ENCODE measurements at places on chromosomes 4 and X.

DNA sequence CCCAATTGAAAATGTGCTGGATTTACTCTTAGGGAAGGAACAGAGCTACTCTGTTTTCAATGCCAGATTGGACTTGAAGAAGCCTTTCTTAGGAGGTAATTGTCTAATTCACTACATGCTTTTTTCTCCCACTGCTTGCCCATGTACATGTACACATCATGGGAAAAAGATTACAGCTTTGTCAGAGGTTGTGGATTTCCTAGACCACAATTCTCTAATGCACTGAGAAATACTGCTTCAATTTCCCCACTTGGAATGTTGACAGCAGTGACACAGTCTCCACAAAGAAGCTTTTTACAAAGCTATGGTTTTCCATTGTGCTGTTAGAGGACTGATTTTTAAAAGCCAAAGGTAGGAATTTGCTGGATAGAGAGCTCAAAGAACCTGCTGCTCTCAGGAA lies 19.5 kb downstream of the ZAR1 start:
- peak; percentile 18 for DNase-seq

DNA sequence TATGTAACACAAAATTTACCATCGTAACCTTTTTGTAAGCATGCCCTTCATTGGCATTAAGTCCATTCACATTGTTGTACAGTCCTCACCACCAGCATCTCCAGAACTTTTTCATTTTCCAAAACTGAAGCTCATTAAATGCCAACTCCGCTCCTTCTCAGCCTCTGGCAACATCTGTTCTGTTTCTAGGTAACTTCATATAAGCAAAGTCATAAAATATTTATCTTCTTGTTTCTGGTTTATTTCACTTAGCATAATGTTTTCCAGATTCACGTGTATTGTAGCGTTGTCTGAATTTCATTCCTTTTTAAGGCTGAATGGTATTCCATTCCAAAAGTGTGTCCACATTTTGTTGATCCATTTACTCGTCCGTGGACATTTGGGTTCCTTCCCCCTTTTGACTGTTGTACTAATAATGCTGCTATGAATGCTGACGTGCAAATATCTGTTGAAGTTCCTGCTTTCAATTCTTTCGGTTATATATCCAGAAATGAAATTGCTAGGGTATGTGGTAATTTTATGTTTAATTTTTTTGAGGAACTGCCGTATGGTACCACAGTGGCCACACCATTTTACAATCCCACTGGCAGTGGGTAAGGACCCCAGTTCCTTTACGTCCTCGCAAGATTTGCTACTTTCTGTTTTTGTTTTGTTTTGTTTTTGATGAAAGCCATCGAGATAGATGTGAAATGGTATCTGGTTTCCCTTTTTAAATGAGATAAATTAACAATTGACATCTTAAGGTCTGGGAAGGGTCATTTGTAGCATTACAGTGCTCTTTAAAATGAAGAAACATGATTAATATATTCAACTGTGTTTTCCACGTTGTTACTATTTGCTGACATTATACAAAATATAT lies 63.4 kb downstream of the PTTG2 start:
- no peak for DNase-seq

- no peak for DNase-seq
Observed at GRCh38 chrX:30597216-30598012, 19.8 kb upstream of the TASL start.

DNA sequence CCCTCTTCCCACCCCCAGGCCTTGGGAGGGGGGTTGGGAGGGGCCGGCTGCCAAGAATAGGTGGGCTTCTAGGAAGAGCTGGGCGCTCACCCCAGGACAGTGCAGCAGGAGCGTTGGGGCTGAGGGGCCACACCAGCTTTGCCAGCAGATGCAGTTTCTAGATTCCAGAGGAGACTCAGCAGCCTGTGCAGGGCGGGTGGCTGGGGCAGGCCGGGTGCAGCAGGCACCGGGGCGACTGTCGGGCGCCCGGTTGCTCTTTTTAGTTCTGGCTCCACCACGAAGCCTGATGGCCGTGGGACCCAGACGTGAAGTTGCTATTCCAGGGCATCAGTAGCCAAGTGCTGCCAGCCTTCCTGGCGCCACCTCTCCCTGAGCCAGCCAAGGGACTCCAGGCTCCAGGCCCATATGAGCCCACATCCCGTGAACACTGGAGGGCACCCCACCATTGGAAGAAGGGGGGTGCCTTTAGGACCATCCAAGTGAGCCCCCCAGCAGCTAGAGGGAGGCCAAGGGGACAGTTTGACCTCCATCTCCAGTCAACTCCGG lies 5.8 kb downstream of the SSR4 start:
- no peak for DNase-seq

- DNase-seq: no peak
Observed at GRCh38 chr4:48575964-48576363, 85.9 kb downstream of the ZAR1 start.

GRCh38 chr4:153242839-153243324 lies 38.6 kb downstream of the TRIM2 start:
- no peak for DNase-seq

DNA sequence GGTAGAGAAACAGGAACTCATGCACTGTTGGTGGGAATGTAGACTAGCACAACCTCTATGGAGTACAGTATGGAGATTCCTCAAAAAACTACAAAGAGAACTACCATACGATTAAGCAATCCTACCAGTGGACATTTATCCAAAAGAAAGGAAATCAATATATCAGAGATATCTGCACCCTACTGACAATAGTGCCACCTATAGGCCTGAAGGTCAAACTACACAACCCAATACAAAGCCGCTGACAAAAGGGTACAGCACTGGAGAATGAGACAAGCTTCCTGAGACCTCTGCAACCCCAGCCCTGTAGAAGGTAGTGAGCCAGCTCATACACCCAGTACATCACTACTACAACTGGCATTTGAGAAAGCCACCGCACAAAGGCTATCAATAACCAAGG lies 67.1 kb downstream of the CBR4 start:
- DNase-seq: no peak

DNA sequence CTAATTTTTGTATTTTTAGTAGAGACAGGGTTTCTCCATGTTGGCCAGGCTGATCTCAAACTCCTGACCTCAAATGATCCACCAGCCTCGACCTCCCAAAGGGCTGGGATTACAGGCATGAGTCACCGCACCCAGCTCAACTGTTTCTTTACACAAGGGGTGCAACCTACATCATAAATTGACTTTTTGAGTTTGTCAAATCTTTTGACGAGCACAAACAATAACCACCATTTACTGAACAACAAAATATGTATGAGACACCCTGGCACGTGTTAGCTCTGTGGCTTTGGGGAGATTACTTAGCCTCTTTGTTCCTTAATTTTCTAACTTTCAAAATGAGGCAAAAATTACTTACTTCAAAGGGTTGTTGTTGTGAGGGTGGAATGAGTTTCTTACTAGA lies 23.5 kb upstream of the SLC34A2 start:
- no peak for DNase-seq

GRCh38 chr4:107380190-107380589 lies 339.8 kb downstream of the PAPSS1 start:
- no peak for DNase-seq

DNA sequence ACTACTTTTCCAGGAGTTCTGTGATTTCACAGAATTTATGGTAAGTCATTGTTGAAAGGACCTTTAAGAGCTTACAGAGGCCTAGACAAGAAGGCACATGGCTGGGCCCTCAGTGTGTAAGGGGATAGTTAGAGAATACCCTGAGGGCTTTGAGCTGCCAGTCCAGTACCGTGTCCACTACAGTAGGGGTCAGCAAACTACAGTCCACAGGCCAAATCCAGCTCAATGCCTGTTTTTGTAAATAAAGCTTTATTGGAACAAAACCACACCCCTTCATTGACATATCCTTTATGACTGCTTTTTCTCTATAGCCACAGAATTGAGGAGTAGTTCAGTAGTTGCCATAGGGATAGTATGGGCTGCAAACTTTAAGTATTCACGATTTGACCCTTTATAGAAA lies 176.2 kb downstream of the MID1 start:
- no peak for DNase-seq

- DNase-seq: no peak
Observed at GRCh38 chr4:87005690-87006425, 71.0 kb downstream of the AFF1 start.

DNA sequence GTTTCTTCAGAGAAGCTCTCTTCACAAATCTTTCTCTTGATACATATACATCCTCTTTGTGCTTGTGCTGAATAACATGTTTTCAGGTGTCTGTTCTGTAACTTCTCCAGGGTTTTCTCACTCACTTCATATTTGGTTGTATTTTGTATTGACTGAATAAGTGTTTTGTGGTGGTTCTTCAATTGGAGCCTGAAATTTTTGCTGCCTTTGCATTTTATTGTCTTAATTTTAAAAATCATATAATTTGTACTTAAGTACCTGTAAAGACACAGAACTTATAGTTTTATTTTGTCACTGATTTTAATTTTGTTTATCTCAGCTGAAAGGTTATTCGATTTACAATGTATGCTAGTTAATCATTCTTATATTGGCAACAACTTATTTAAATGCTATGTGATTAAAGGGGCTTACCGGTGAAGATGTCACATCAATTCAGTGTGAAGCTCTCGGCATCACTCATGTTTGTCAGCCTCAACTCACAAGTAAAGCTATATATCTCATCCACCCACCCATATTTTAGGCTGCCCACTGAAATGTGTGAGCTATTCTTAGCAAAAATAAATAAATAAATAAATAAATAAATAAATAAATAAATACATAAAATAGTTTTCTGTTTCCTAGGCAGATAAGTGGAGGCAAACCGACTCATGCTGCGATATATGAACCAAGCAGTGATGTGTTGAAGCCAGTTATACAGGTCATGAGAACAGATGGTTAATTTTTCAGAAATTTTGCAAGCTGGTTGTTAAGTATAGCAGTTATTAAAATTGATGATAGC lies 76.4 kb upstream of the FSTL5 start:
- no peak for DNase-seq

DNA sequence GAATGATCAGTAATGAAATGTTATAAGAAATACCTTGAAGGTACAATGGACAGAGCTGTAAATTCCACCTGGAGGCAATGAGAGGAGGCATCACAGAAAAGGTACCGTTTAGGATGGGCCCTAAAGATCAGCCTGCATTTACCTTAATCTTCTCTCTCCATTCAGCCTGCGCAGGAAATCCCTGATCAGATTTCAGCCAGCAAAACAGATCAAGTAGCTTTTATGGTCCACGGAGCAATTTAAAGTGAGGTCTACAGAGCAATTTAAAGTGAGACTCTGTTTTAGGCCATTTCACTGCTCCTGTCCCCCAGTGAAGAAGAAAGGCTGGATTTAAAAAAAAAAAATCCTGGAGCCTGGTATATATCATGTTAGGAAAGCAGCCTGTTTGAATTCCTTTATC lies 195.1 kb upstream of the VCX start:
- no peak for DNase-seq

DNA sequence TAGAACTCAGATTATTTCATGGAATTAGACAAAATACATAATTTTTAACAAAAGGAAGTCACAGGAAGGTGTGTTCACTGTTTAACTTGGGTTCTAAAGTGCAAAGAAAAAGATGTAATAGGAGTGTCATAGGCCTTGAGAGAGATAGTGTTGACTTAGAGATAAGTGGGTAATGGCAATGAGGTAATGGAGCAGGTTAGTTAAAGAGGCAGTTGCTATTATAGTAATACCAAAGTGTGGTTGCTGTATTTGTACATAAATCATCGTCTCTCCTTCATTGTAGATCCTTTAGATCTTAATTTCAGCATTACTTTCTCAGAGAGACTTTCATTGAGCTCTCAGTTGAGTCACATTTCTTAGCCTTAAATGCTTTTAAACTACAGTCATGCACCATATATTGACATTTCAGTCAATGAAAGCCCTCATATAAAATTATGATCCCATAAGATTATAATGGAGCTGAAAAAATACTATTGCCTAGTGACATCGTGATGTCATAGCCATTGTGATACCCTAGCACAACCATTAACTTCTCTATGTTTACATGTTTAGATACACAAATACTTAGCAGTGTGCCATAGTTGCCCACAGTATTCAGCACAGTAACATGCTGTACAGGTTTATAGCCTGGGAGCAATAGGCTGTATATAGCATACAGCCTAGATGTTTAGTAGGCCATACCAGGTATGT lies 245.4 kb downstream of the ADGRL3 start:
- DNase-seq: no peak

- DNase-seq: no peak
Observed at GRCh38 chr4:164952551-164952950, 24.9 kb downstream of the TRIM61 start.

DNA sequence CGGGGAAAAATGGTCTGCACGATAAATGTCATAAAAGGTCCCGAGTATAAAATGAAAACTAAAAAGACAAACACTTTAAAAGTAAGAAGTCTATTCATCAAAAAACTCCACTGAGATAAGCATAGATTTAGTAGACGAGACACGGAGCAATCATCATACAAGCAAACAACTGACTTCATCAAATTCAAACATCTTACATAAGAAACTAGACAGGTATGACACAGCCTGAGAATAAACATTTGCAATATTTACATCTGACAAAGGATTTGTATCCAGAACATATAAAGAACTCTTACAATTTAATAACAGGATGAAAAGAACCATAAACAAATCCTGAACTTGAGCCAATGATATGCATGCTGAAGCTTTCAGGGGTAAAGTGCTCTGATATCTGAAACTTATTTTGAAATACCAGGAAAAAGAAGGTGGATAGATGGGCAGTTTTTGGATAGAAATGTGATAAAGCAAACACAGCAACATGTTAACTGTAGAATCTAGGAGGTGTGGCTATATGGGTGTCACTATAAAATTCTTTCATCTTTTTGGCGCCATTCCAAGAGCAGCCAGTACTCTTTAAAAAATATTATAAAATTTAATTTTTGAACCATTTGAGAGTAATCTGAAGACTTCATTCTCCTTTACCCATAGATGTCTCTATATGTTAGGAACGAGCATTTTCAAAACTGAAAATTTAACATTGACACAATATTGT lies 12.0 kb downstream of the MPP1 start:
- no peak for DNase-seq

GRCh38 chr4:11635342-11635741 lies 206.6 kb upstream of the HS3ST1 start:
- no peak for DNase-seq

DNA sequence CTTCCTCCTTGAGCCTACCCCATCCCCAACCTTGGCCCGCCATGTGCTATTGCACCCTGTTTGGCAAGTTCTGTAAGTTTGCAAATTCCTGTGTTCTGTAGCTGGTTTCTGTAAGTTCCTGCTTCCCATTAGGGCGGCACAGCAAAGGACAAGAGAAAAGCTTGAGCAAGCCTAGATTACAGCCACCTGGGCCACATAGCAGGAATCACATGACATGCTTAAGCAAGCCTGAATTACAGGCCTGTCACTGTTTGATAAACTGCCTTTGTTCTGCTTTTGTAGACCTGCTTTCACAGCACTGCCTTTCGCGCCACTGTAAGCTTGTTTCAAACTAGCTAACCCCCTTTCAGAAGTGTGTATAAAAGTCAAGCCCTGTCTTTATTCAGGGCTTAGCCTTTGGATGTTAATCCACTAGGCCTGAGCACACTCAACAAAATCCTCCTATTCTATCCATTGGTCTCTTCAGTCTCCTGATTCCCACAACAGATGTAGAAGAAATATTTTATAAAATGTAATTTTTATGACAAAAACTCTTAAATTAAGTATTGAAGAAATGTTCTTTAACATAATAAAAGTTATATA lies 906.8 kb upstream of the NDST4 start:
- no peak for DNase-seq

- no peak for DNase-seq
Observed at GRCh38 chr4:26753617-26754016, 107.0 kb upstream of the STIM2 start.

GRCh38 chrX:13279279-13280018 lies 40.4 kb downstream of the ATXN3L start:
- DNase-seq: no peak
